ENCODE measurements at places on chromosomes 13 and 19. TPM values are rescaled to one million over a fixed set of nuclear protein-coding genes. Genes with fewer than 3 reads are reported as not detected.

DNA sequence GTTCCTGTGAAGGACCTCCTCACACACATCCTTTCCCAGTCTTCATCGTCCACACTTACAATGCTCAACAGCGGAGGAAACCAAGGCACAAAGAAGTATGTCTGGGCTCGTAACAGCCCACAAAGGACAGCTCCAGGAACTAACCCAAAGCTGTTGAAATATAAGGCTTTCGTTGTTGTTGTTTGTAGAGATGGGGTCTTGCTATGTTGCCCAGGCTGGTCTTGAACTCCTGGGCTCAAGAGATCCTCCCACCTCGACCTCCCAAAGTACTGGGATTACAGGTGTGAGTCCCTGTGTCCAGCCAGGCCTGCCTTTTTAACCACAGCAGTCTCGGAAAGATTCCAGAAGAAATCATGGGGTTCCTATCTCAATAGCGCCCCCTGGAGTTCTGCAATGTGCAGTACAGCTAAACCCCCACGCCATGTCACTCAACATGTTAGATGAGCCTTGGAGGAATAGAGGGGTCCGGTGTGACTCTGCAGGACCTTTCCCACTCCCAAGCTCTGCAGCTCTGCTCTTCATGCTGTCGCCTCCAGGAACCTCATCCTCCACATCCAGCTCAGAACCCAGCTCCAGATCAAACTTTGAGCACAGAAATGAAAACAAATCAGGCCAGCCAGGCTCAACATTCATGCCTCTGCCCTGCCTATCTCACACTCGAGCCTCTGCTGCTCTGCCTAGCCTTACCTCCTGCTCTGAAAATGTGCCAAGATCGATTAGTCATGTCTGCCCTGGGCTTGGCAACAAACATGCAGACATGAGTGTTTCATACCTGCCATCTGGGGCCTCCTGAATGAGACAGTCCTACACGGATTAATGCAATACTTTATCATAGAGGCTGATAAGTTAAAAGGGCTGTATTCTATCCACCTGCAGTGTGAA is 7.5 kb downstream of the PLA2G4C start:
- H3K27ac ChIP-seq, result no peak overlapping the region
- H3K4me1 ChIP-seq, result no peaks in the 10 kb centered on the region
- H3K4me3 ChIP-seq, result no peak overlapping the region
- DNase-seq, result no peak

- H3K4me3 ChIP-seq, result no peak overlapping the region
- H3K4me1 ChIP-seq, result no peaks in the 10 kb centered on the region
- H3K36me3 ChIP-seq, result peaks cover 65% of the 10 kb centered on the region
Observed at GRCh38 chr19:43966079-43966694, 15.2 kb downstream of the ZNF221 start.

DNA sequence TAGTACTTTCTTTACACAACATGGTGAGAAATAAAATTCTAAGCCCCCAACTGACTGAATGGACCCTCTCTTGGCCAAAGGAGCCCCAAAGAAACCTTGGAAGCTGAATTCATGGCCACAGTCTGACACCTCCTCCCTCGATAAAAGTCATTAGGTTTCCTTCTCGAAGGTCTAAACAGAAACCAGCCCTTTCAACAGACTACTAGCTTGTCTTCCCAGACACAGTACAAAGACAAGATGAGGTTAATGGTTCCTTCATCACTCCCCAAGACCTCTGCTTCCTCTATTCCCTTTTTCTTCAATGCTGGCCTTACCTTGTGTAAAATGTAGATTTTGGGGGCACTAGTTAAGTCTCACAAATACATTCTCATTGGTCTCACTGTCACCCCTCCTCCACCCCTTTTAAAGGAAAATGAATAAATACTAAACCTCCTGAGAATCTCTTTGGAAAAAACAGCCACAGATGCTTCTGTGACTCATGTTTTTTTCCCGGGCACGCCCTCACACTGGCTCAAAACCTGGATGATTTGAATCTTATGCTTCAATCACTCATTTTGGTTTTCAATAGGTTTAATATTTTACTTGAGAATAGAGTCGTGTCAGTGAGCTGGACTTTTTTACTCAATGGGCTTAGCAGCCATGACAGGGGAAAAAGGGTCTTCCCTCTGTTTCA is 65.8 kb upstream of the MED4 start:
- no peak overlapping the region for H3K4me3 ChIP-seq
- H3K27ac ChIP-seq, result no peak overlapping the region
- H3K4me1 ChIP-seq, result no peaks in the 10 kb centered on the region
- no peak for DNase-seq

- peak overlapping the region; percentile 89 for H3K27ac ChIP-seq
- no peak overlapping the region for H3K4me3 ChIP-seq
- no peaks in the 10 kb centered on the region for H3K27me3 ChIP-seq
Observed at GRCh38 chr13:44906230-44906629, 83.0 kb downstream of the NUFIP1 start.

GRCh38 chr19:35351411-35352176 is 3.9 kb downstream of the FFAR1 start:
- H3K4me3 ChIP-seq, result no peak overlapping the region
- no peaks in the 10 kb centered on the region for H3K27me3 ChIP-seq
- no peaks in the 10 kb centered on the region for H3K4me1 ChIP-seq

- peaks cover 1% of the 10 kb centered on the region for H3K36me3 ChIP-seq
- H3K27ac ChIP-seq, result peak overlapping the region; percentile 86
- peak overlapping the region; percentile 76 for H3K4me3 ChIP-seq
- no peaks in the 10 kb centered on the region for H3K4me1 ChIP-seq
- no peaks in the 10 kb centered on the region for H3K27me3 ChIP-seq
Observed at GRCh38 chr19:34428549-34429285, 536 bp downstream of the UBA2 start.

GRCh38 chr13:99339736-99340397 is 32.7 kb upstream of the GPR183 start:
- no peak overlapping the region for H3K27ac ChIP-seq
- H3K4me1 ChIP-seq, result no peaks in the 10 kb centered on the region
- no peak for DNase-seq

- no peaks in the 10 kb centered on the region for H3K27me3 ChIP-seq
- peak overlapping the region; percentile 42 for H3K27ac ChIP-seq
- peaks cover 45% of the 10 kb centered on the region for H3K4me1 ChIP-seq
Observed at GRCh38 chr13:48978942-48979601, 3.4 kb downstream of the FNDC3A start.

MBD3L3 gene
- not detected for total RNA-seq

SIGLEC14 gene
- not detected for total RNA-seq

OR7A5 gene
- total RNA-seq, result not detected

Data from sigmoid colon (tissue), 7 donors.